Activated CD8-positive, alpha-beta T cell treated with anti-CD3 and anti-CD28 coated beads for 36 hours (primary cell): ENCODE measurements at places on chromosomes 16 and 17. TPM values are rescaled to one million over a fixed set of nuclear protein-coding genes. Genes with fewer than 3 reads are reported as not detected.

CD300H gene
- not detected for total RNA-seq

DNA sequence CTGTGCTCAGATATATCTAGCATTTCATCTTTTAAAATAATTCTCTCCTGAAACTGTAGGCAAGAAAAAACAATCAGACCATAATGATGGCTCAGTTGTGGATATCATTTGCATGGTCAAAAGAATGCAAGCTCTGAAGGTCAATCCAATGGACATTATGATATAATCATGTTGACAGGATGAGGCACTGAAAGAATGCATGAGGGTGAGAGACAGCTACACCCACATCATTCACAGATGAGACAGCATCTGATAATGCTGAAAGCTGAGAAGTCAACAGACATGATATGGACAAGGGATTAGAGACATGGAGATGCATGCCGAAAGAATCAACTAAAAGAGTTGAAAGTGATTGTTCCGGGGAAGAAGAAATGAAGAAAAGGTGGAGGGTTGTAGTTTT, 346.4 kb upstream of the CDH5 start:
- no peak for DNase-seq

- DNase-seq, result no peak
Measured at GRCh38 chr17:54864070-54864469, 36.6 kb upstream of the TOM1L1 start.

- peak; percentile 64 for DNase-seq
Measured at GRCh38 chr17:76382351-76382802, 2.0 kb upstream of the SPHK1 start.

DNA sequence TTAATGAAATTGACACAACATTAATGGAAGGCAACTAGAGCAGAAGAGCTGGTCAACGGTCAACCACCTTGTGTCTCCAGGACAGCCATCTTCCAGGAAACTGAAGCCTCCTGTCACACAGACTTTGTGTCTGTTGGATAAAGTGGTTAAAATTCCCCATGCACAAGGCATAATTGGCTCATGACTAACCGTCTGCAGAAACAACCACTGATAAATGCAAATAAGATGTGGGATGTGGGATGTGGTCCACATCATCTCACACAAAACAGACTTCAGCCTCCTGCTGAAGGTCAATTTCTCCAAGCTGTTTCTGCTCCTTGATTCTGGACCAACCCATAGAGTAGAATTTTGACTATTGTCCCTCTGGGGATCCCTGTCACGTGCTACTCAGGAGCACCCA, 26.9 kb upstream of the XYLT1 start:
- DNase-seq, result no peak

GRCh38 chr17:38746004-38746848, 1.9 kb downstream of the PCGF2 start:
- no peak for DNase-seq

- DNase-seq, result no peak
Measured at GRCh38 chr16:74743668-74744299, 30.8 kb downstream of the FA2H start.

DNA sequence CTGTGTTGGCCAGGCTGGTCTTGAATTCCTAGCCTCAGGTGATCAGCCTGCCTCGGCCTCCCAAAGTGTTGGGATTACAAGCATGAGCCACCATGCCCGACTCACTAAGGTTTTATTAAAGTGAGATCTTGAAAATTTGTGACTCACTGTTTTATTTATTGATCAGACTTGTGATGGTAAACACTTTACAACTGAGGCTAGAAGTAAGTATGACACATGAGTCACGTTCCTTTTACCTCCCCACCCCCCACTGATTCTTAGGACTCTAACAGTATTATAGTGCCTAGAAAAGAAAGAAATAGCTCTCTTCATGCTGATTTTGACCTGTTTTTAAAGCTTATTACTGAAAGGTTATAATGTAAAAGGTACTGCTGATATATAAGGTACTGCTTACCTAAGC, 160.6 kb downstream of the TANC2 start:
- no peak for DNase-seq

- no peak for DNase-seq
Measured at GRCh38 chr17:72562615-72563188, 441.9 kb downstream of the SOX9 start.

GRCh38 chr16:79067600-79067999, 532.9 kb downstream of the MAF start:
- no peak for DNase-seq

DNA sequence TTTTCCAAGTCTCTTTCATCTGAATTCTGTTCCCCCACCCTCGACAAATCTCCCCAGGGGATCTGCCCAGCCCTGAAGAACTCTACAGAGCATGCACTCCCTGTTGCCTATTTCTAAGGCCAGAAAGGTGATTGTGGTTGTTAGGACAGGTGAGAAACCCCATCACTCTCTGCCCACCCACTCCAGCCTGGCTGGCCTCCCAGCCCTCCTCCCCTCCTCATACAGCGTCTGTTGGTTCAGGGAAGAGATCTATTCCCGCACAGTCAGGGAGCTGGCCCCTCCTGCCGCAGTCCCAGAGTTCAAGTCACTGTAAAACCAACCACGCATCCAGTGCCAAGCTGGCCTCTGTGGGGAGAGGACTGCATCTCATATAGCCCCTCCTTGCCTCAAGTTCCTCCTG, 98.7 kb downstream of the KCNJ12 start:
- DNase-seq, result no peak

- DNase-seq, result no peak
Measured at GRCh38 chr17:15408803-15409202, 58.6 kb downstream of the CDRT4 start.

- DNase-seq, result peak; percentile 33
Measured at GRCh38 chr17:50289991-50290702, 15.9 kb downstream of the TMEM92 start.

GRCh38 chr16:89360760-89361435, 129.5 kb downstream of the ANKRD11 start:
- DNase-seq, result peak; percentile 95
